ENCODE measurements at places on chromosomes 7 and 10. TPM values are rescaled to one million over a fixed set of nuclear protein-coding genes. Genes with fewer than 3 reads are reported as not detected.

The ECHDC3 gene
- total RNA-seq: 3.1 TPM

The SUFU gene
- total RNA-seq: 7.5 TPM

The DRGX gene
- not detected for total RNA-seq

The LRRN3 gene
- total RNA-seq: 117 TPM

The ITIH5 gene
- total RNA-seq: 12.2 TPM

The SEMA3E gene
- total RNA-seq: 20.3 TPM

The PRLHR gene
- total RNA-seq: 3.8 TPM

The C10orf95 gene
- total RNA-seq: not detected

The MKI67 gene
- 8.5 TPM for total RNA-seq

The LIPK gene
- total RNA-seq: not detected

The MMRN2 gene
- 5.9 TPM for total RNA-seq

The CRYGN gene
- total RNA-seq: not detected

The STK31 gene
- total RNA-seq: 6.6 TPM

The SYT15B gene
- total RNA-seq: under 0.01 TPM

The SPDYE11 gene
- total RNA-seq: not detected

The SAP25 gene
- total RNA-seq: not detected

The CPN1 gene
- total RNA-seq: not detected

The CCL24 gene
- not detected for total RNA-seq

The VWDE gene
- total RNA-seq: 0.63 TPM

The TRPV5 gene
- total RNA-seq: 0.31 TPM

The TMEM130 gene
- total RNA-seq: 6.3 TPM

The TSPAN33 gene
- total RNA-seq: 5.6 TPM

The RPEL1 gene
- not detected for total RNA-seq

The MMP21 gene
- 0.31 TPM for total RNA-seq

The SLC16A9 gene
- total RNA-seq: 9.4 TPM

The PRF1 gene
- not detected for total RNA-seq

The RADIL gene
- total RNA-seq: 6.3 TPM

The FXYD4 gene
- not detected for total RNA-seq

The BAIAP2L1 gene
- not detected for total RNA-seq

The PARD3 gene
- total RNA-seq: 27.5 TPM
